ACHN (cell line): ENCODE measurements at places on chromosomes 3 and 15.

- no peak for DNase-seq
These were observed 39.7 kb downstream of the UNC13C start for GRCh38 chr15:54017959-54018358.

- peak; percentile 15 for DNase-seq
These were observed 83.0 kb downstream of the CRYGS start for GRCh38 chr3:186461141-186461540.

DNA sequence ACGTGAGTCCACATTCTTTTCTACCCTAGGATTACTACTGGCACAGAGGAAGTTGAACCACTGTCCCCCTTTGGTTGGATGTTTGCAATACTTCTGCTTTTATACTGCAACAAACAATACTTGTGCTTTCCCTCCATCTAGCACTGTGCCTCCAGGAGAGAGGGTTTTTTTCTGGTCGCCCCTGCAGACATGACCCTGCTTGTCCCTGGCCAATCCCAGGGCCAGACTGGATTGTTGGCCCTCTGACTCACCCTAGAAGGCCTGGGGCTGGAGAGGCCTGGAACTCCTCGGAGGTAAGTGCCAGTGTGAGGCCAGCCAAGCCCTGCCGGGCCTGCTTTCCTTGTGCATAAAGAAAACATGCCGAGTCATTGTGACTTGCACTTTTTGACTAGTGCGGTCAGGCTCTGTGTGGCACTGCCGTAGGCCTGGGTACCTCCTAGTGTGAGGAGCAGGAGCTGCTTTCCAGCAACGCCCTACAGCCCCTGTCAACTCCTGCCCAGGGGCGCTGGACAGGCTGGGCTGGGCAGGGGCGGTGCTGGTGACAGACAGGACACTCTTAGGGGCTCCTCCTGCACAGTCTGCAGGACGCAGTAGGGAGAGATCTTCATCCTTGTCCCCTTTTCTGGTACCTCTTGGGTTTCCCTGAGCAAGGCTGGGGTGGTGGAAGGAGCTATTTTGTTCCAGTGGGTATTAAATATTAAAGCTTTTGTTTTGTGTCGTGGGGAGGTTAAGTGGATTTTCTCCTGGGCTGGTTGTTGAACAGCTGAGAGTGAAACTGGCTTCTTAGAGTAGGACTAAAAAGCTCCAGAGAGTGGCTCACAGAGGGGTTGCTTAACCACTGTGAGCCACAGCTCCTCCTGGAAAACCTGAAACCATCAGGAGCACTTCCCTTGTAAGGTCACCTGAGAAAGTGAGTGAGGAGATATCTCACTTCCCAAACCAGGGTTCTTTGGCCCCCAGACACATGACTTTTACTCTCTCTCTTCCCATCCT, 14.4 kb upstream of the TKT start:
- peak; percentile 98 for DNase-seq

- DNase-seq: no peak
These were observed 34.5 kb downstream of the PRICKLE2 start for GRCh38 chr3:64190517-64191515.

- DNase-seq: no peak
These were observed 111.1 kb upstream of the GBE1 start for GRCh38 chr3:81872566-81872965.

GRCh38 chr15:99511866-99512661, 53.7 kb upstream of the MEF2A start:
- DNase-seq: no peak

- DNase-seq: peak; percentile 24
These were observed 2.4 kb downstream of the TSC22D2 start for GRCh38 chr3:150410311-150411105.

DNA sequence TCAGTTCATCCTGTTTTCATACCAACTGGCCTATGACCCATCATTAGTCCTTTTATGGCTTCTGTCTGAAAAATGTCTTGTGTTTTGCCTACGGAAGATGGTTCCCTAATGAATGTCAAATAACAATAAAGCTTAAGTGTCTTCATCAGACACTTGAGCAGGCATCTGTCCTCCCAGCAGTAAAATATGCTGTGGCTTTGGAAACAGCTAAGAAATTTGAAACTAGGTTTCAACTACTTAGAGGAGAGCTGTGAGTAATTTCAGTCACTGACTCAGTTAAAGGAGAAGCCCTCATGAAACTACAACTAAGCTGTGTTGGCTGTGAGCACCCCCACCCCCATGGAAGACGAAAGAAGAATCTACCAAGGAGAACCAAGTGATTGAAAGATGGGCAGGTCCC, 409.4 kb upstream of the PPP2R3A start:
- no peak for DNase-seq

DNA sequence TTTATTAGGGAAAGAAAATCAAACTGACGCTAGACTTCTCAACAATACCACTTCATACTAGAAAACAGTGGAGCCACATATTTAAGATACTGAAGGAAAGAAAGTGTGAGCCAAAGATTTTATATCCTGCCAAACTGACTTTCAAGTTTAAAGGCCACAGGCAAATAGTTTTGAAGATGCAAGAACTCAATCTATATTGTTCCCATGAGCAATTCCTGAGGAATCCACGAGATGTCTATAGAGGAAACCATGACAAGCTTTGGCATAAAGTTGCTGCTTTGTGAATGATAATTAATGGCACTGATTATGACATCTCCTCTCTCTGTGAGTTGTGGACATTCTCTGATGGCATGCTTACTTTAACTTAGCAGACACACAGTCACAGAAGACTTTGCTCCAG, 276.1 kb upstream of the GOLGA6L4 start:
- DNase-seq: no peak

- DNase-seq: no peak
These were observed 149.7 kb upstream of the ATP2B2 start for GRCh38 chr3:10655105-10655504.

DNA sequence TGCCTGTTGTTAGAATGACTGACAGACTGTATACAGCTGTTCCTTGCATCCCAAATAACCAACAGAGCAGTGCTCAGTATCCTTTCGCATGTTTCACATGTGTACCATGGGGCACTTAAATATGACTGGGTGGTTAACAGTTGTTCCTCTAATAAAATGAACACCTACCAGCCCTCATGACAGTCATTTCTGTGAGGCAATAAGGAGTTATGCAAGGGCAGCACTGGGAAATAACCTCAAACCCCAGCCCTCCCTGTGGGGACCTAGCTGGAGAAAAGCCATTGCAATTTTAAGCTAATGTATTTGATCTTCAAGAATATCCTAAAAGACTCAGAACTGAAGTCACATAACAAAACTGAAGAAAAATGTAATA, 7.3 kb downstream of the RFT1 start:
- no peak for DNase-seq

- no peak for DNase-seq
These were observed 357.5 kb upstream of the UMPS start for GRCh38 chr3:124372775-124373174.

DNA sequence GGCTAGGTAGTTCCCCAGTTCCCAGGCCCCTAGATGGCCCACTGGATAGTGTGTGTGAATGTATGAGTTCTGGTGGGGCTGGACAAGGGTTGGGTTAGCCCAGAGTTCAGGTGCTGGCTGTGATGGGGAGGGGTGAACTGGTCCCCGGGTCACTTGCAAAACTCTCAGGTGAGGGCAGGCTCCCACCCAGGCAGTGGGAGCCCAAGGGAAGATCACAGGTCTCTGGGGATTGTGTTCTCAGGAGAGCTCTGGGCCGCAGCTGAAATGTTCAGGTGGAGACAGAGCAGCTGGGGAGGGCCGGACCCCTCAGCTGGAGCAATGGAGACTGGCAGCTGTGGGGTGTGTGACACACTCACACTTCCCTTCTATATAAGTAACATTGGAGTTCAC, 12.8 kb upstream of the FAM98B start:
- no peak for DNase-seq

GRCh38 chr3:57078344-57078634, 17.8 kb downstream of the SPATA12 start:
- peak; percentile 52 for DNase-seq

DNA sequence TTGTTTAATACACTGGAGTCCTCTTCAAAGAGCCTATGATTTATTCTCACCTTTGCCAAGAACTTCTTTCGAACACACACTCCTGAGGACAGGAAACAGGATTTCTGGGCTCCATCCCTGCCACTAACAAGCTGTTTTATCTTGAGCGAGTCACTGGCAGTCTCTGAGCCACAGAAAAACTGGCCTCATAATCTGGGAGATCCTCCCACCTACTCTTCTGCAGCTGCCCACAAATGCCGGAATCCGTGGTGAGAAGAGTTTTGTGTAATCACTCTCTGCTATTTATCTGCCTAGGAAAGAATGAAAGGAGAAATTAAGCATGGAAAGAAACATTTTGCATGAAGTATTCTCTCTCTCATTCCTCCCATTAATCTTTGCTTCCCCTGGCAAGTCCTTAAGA, 172.0 kb upstream of the TRIM42 start:
- DNase-seq: no peak

DNA sequence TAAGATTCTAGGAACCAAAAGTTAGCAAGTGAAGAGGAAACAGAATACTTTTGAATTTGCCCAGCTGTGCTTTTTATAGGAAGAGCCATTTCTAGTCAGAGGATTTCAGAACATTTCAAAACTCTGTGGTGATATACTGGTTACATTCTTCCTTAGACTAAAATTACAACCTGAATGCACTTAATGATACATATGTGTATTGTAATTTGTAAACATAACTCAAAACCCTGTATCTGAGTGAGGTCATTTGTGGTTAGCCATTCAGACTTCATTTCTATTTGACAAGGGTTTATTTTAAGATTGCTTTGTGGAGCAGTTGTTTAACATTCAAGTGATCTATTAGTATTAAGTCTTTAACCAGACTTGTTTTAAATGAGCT, 59.4 kb upstream of the TRIM71 start:
- no peak for DNase-seq

- no peak for DNase-seq
These were observed 387.6 kb upstream of the RGMA start for GRCh38 chr15:93476491-93477177.

DNA sequence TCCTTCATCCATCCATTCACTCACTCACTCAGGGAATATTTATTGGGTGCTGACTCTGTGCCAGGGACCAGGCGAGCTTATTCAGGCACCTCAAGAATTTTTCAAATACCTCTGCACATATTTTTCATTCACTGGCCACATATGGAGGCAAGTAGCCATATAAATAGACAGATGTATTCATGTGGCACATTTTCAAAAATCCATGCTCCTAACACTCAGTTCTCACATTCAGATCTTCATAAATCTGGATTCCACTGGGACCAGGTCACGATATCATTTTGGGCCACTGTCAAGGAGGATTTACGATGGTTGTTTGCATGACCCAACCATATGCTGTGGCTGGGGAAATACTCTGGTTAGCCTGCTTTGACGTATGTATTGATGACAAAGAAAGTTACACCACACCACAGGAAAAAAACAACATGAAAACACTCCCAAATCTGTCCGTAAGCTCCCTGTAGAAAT, 241.8 kb upstream of the LRTM1 start:
- peak; percentile 74 for DNase-seq

DNA sequence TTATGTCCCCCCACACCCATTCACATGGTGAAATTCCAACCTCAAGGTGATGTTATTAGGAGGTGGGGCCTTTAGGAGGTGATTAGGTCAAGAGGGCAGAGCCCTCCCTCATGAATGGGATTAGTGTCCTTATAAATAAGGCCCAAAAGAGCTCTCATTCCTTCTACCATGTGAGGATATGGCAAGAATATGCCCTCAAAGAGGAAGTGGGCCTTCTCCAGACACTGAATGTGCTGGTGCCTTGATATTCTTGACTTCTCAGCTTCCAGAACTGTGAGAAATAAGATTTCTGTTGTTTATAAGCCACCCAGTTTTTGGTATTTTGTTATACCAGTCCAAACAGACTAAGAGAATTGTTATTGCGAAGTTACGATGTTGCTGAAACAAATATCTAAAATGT, 94.4 kb downstream of the ANKRD28 start:
- no peak for DNase-seq

- DNase-seq: no peak
These were observed 23.6 kb downstream of the MGLL start for GRCh38 chr3:127798716-127799115.

GRCh38 chr3:45688194-45688881, 858 bp upstream of the SACM1L start:
- peak; percentile 29 for DNase-seq

DNA sequence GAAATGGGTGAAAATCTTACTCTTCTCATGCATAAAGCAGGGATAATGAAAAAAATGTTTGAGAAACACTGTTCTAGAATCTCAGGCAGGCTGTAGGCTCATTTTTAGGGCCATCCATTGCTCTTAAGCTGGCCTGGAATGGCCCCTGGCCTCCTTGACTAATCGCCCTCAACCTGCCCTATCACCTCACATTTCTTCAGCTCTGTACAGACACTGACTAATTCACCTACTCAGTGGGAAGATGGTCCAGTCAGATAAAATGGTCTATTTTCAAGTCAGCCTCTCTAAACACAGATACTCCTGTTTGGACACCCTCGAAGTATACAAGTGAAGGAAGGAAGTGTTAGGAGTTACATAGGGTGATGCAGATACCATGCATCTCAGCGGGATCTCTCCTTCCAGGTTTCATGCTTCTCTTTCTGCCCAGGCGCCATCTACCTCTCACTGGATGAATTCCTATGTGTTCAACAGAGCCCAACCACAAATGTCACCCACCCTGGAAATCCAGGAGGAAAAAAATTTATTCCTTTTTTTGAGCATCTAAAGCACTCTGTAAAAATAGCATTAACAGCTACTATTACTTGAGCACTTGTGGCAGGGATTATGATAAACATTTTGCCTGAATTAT, 12.1 kb downstream of the FMN1 start:
- DNase-seq: no peak

DNA sequence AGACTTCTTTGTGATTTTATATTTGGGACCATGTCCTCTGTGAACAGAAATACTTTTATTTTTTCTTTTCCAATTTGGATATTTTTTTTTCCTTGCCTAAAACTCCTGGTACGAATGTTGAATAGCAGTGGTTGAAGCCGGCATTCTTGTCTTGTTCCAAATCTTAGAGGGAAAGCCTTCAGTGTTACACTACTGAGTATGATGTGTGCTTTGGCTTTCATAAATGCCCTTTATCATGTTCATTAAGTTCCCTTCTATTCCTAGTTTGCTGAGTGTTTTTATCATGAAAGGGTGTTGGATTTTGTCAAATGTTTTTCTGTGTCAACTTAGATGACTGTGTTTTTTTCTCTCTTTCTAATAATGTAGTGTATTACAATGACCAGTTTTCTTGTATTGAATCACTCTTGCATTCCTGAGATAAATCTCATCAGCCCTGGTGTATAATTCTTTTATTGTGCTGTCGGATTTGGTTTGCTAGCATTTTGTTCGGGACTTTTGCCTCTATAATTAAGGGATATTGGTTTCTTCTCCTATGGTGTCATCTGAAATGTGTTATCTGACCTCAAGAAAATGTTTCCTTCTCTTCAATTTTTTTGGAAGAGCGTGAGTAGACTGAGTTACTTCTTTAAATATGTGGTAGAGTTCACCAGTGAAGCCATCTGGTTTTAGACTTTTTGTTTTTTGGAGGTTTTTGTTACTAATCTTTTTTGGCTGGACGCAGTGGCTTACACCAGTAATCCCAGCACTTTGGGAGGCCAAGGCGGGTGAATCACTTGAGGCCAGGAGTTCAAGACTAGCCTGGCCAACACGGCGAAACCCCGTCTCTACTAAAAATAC, 33.3 kb downstream of the MAP1A start:
- DNase-seq: no peak

- no peak for DNase-seq
These were observed 11.7 kb upstream of the MAP1A start for GRCh38 chr15:43505738-43506137.

GRCh38 chr3:108006881-108007331, 83.9 kb downstream of the CD47 start:
- no peak for DNase-seq
